Stimulated activated CD4-positive, alpha-beta T cell treated with anti-CD3 and anti-CD28 coated beads, Interleukin-15, amount 100 ng/mL, for 1 hour (primary cell): ENCODE measurements at places on chromosomes 7 and 10.

DNA sequence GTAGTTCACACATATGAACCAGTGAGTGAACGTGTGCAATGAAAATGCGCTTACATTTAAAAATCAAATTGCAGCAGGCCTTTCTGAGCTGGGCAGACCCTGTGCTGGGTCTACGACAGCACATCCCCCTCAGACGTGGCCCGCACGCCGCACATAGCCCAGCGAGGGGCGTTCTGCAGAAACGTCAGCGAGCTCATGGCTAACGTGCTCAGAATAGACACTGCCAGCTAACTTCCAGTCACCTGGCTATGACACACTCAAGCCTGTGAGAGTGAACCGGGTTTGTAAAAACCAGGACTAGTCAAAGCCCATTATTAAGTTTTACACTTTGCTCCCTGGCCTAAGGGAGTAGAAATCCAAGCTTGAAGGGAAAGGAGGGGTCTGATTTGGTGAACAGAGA, 108.1 kb upstream of the INSIG1 start:
- DNase-seq = no peak

DNA sequence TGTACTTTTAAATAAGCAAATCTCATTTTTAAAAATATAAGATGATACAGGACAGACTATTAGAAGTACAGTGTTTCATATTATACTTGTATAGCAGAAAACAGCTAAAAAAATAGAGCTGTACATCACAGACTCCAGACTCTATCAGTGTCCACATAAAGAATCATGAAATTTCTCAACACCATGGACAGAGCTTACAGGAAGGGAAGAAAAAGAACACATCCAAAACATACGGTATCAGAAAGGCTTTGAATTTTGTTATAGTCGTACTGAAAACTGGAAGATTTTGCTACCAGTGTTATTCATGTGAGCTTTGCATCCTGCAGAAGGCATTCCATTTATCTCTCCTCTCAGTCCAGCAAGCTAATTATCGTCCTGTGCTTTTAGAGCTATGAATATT, 183.2 kb upstream of the PTPRZ1 start:
- no peak for DNase-seq

- no peak for DNase-seq
Observed at GRCh38 chr10:35650894-35651293, 8.8 kb upstream of the FZD8 start.

- no peak for DNase-seq
Observed at GRCh38 chr10:71246591-71247413, 34.4 kb downstream of the UNC5B start.

- DNase-seq = no peak
Observed at GRCh38 chr10:4436103-4436502, 389.9 kb upstream of the AKR1E2 start.

DNA sequence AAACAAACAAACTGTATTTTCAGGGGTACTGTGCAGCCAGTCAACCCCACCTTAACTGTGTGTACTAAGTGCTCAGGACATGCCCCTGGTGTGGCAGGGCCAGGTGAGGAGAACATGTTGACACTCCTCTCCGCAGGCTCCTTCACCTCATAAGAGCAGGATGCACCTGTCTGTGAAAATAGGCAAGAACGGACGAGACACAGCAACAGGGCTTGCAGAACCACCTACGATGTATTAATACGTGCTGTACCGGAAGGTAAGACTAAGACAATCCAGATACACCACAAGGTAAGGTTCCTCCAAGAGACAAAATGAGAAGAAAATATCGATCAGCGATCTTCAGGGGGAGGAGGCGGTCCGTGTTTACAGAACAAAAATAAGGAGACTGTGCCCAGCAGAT, 65.8 kb upstream of the CAMK2B start:
- no peak for DNase-seq

DNA sequence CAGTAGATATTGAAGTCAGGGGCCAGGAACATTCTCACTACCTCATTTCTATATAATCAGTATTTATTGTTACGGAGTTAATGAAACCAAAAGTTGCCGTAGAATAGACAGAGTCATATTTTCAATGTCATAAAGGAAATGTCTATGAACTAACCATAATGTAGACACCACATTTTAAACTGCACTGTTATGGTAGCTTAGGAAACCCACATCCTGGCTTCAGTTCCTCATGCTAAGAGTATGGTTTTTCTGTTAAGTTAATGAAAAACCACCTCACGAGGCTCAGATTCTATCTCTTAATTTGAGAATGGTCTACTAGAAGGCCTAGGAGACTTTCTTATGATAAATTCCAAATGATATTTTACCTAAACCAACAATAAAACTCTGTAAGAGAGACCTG, 166.5 kb downstream of the TMEM26 start:
- no peak for DNase-seq

DNA sequence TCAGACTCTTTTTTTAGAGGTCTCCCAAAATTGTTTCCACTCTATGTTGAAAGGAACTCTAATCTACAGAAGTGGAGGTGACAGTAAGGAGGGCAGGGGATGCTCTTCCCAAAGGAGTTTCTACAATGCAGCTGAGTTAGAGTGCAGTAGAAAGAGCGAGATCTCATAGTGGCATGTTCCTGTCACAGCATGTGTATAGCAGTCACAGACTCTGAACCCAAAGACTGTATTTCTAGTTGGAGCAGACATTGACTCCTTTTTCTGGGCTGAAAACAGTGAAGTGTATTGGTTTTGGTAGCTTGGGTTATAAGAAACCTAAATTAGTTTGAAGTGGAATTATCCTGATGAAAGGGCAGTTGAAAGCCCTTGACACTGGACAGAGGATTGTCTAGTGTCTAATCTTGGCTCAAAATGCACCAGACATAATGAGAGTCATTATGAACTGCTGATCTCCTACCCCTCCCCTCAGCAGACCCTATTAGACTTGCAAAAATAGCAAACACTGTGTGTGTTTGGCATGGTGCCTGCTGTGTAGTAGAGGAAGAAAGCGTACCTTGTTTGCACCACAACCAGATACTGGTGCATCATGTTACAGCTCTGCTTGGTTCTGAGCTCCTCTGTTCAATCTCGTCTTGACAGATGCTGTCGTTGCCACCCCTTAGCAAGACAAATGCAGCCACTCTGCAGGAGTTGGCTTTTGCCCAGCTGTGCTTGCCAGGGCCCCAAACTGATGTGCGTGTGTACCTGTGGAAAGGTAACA, 336.0 kb downstream of the AUTS2 start:
- no peak for DNase-seq

GRCh38 chr7:135260930-135261721, 27.5 kb downstream of the STRA8 start:
- DNase-seq = no peak
